ENCODE measurements at places on chromosomes 12 and 14. TPM values are rescaled to one million over a fixed set of nuclear protein-coding genes. Genes with fewer than 3 reads are reported as not detected.

The LTB4R2 gene
- total RNA-seq = 3.1 TPM

The PRPH gene
- not detected for total RNA-seq

DNA sequence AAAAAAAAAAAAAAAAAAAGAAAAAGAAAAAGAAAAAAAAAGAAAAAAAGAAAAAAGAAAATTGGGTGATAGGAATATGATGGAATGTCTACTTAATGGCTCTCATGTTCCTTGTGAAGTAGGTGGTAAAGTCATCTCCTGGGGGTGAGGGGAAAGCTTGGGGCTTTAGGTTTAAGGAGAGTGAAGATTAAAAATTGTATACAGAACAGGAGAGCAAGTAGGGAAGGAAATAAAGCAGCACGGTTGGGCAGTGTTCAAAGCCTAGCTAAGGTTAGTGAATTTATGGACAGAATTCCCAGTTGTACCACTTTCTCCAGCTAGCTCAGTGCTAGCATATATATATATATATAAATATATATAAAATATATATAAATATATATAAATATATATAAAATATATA, 40.0 kb upstream of the SLC2A13 start:
- DNase-seq = peak; percentile 59

GRCh38 chr14:102929241-102930137, 7.0 kb downstream of the AMN start:
- DNase-seq = no peak

DNA sequence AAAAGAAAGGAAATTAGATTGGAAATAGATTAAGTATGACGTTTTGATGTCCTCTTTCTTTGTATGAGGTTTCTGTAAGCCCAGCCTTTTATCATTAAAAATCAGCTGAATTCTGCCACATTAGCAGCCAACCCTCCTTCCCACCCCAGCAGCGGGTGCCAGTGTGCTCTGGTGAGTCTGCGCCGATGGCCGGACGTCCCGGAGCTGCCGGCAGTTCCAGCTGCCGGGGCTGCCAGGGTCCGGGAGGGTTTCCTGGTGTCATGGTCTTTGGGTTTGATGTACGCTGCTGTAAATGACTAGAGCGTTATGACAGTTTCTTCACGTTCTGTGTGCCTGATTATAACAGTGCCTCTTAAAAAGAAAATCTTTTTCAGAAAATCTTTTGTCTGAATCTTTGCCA, 51.5 kb upstream of the DYNC1H1 start:
- no peak for DNase-seq

GRCh38 chr12:60174941-60175340, 579.1 kb downstream of the SLC16A7 start:
- peak; percentile 63 for DNase-seq

GRCh38 chr12:130765186-130765659, 49.1 kb upstream of the RIMBP2 start:
- DNase-seq = no peak
